ENCODE measurements at places on chromosomes 7 and 10.
A peak's percentile ranks its signal among the peaks of the same experiment; 100 is the strongest.

DNA sequence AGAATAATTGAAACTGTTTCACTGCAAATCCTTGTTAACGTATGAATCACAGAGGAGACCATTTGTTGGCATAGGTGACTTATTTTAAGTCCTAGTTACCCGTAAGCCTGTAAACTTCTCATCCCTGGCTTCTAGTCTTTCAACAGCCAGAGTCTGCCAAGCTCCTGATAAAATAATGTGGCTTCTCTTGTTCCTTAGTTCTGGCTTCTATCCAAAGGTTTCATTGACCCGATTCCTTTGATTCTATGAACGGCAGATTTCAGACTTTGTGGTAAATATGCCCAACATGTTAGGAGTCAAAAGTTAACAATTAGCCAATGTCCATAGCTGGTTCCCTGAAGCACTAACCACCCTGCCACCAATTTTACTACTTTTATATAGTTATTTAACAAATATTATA is 23.3 kb downstream of the DNAH11 start:
- no peak for DNase-seq

- peak; percentile 28 for DNase-seq
Observed at GRCh38 chr7:16078076-16078952, 343.0 kb downstream of the CRPPA start.

GRCh38 chr7:133561396-133561795 is 308.5 kb downstream of the EXOC4 start:
- DNase-seq = no peak

DNA sequence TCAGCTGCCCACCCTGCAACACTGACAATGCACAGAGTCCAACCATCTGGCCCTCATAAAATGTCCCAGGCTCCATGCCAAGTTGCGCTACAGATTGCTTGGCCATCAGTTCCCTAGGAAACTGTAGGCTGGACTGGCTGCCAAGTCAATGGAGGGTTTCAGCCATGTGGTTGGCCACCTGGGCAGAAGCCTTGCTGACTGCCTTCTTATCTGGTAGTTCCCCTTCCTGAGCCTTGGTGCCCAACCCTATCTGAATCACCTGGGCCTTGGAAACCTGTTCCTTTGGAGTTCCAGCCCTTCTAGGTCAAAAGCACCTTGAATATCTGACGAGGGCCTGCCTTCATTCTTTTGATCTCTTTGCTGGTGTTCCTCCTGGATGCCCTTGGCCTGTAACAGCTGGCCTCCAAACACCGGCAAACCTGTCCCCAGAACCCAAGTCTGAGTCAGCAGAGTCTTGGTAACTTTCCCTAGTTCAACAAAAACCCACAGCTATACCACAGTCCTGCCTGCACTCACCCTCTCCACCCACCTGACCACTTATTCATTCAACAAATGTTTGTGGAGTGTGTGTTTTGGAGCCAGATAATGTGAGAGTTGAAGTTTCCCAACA is 37.4 kb upstream of the KDM7A start:
- DNase-seq = no peak
